ENCODE measurements at places on chromosomes 12 and 14. TPM values are rescaled to one million over a fixed set of nuclear protein-coding genes. Genes with fewer than 3 reads are reported as not detected.

The TMEM30B gene
- 4.0 TPM for total RNA-seq

The CELA1 gene
- total RNA-seq, result not detected

The APOLD1 gene
- total RNA-seq, result 165 TPM

The VPS33A gene
- total RNA-seq, result 15.2 TPM

The RERG gene
- 15.9 TPM for total RNA-seq

- no peak for DNase-seq
Observed at GRCh38 chr14:56100556-56100955, 17.7 kb upstream of the PELI2 start.

GRCh38 chr14:106286697-106287290 lies 760.4 kb downstream of the TMEM121 start:
- DNase-seq, result no peak

GRCh38 chr14:102279688-102280348 lies 25.1 kb downstream of the MOK start:
- DNase-seq, result no peak

GRCh38 chr14:52008136-52008535 lies 18.8 kb downstream of the RTRAF start:
- DNase-seq, result no peak

DNA sequence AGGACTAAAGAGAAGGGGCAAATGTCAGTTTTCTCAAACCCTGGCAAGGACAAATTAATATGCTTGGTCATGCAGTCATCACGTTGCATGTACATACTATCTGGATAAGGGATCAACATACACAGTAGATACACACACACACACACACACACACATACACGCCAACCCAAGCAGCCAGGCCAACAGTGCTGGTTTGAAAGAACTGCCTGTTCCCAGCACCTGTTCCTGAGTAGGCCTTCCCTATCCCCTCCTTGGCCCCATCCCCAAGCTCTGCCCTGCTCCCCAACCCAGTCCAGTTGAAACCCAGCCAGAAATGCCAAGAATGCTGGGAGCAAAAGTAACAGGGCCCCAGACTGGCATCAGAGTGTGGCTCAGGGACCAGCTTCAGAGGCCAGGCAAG lies 4.4 kb downstream of the ITGA7 start:
- DNase-seq, result no peak
